ENCODE measurements at places on chromosomes 12 and 14. TPM values are rescaled to one million over a fixed set of nuclear protein-coding genes. Genes with fewer than 3 reads are reported as not detected.

The KCNH3 gene
- 0.24 TPM for total RNA-seq

The LRP1-AS gene
- not detected for total RNA-seq

The KIF5A gene
- 22.8 TPM for total RNA-seq

The IGFBP6 gene
- 13.7 TPM for total RNA-seq

The KRT73 gene
- not detected for total RNA-seq

The EML5 gene
- 0.55 TPM for total RNA-seq

The SLC17A8 gene
- 0.11 TPM for total RNA-seq

The TRIM9 gene
- total RNA-seq = 5.4 TPM

The TPPP2 gene
- not detected for total RNA-seq

The B4GALNT3 gene
- total RNA-seq = 20.3 TPM

The RNU4-1 gene
- total RNA-seq = 1,786 TPM

The CLEC6A gene
- not detected for total RNA-seq

The FGFR1OP2 gene
- total RNA-seq = 34.4 TPM

The TMEM132D gene
- 10.1 TPM for total RNA-seq

DNA sequence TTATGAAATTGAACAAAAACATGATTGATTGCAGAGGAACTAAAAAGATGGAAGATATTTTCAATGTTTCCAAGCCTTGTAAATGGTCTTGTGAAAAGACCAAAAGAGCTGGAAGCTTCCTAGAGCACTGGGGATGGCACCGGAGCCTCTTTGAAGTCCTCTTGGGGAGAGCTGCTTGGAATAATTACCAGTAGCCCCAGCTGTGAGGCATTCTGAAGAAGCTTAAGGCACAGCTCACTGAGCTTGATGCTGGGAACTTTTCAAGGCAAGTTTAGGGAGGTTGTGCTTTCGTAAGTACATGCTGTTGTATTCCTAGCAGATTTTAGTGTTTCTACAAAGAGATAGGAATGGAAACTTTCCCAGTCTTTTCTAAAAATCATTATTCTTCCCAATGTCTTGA, 13.9 kb downstream of the PDZRN4 start:
- no peak for DNase-seq

GRCh38 chr12:26298785-26299621, 103.6 kb downstream of the SSPN start:
- DNase-seq = no peak

GRCh38 chr14:37197421-37198272, at the start of gene MIPOL1:
TSS of gene MIPOL1 (plus strand) at chr14:37197937. CDS start at chr14:37247889, 49,952 bp downstream.
- peak; percentile 25 for DNase-seq

GRCh38 chr14:36807727-36808126, 146.1 kb downstream of the PAX9 start:
- DNase-seq = no peak

DNA sequence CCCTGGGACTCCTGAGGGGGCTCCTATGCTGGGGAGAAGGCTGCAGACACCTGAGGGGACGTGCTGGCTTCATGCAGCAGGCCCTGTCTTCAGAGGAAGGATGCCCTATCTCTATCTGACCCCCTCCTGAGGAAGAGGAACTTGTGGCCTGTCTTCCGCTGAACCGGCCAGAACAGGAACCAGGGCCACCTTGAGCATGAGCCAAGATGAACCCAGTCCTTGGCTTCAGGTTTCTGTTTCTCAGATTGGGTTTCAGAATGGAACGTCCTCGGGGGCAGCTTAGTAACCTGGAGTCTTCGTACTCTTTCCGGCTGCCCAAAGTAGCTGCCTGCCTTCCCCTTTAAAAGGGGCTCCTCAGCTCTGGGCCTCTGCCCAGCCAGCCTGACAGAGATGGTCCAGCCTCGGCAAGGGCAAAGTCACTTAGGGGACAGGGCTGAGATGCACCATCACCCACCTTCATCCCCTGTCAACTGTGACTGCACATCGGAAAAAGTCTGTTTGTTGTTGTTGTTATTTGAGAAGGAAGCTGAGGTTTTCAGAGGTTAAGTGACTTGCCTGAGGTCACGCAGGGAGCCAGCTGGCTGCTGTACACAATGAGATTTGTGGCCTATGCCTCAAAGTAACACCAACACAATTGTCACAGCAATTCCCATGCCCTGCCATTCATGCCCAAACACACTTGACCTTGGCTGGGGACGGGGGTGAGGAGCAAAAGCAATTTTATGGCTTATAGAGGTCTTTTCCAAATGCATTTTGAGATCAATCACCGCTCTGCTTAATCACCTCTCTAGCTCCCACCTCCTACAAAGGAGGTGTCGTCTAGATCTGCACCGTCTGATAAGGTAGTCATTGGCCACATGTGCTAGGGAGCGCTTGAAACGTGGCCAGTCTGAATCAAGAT, 13.4 kb downstream of the ASB2 start:
- DNase-seq = no peak

GRCh38 chr14:90674716-90675115, 141.5 kb downstream of the TTC7B start:
- no peak for DNase-seq

DNA sequence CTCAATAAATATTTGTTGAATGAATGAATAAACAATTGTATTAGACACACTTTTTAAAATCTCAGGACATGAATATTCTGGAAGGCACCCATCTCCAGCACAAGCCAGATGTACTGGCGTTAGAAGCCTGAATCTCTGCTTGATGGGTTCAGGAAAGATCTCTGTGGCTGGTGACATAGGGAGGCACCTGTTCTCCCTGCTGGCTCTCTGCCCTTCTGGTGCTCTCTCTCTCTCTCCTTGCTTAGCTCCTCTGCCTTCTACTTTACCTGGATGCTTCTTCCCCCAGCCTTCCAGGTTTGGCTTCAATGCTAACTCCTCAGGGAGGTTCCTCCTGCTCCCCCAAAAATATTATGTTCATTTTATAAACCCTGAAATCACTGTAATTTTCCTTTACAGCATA, 1.5 kb downstream of the CYP46A1 start:
- DNase-seq = no peak

DNA sequence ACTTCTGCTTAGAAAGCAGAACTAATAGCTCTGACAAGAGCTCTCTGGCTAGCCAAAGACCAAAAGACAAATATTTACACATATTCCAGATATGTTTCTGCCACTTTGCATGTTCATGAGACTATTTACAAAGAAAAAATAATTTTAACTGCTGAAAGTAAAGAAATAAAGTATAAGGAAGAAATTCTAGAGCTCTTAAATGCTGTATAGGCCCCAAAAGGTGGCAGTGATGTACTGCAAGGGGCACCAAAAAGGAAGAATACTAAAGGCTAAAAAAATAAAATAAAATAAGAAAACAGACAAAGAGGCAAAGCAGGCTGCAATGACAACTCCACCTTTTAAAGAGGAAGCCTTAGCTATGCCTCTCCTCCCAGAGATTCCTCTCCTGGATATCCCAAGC, 23.0 kb downstream of the KLRK1 start:
- DNase-seq = no peak

- DNase-seq = no peak
These were observed 115.9 kb downstream of the UNC79 start for GRCh38 chr14:93546642-93547041.

GRCh38 chr14:55317542-55318306, 46.5 kb downstream of the FBXO34 start:
- no peak for DNase-seq

- DNase-seq = no peak
These were observed 1.7 kb upstream of the GPR68 start for GRCh38 chr14:91246051-91246852.

GRCh38 chr12:131101703-131102492, 148.2 kb downstream of the ADGRD1 start:
- DNase-seq = no peak

DNA sequence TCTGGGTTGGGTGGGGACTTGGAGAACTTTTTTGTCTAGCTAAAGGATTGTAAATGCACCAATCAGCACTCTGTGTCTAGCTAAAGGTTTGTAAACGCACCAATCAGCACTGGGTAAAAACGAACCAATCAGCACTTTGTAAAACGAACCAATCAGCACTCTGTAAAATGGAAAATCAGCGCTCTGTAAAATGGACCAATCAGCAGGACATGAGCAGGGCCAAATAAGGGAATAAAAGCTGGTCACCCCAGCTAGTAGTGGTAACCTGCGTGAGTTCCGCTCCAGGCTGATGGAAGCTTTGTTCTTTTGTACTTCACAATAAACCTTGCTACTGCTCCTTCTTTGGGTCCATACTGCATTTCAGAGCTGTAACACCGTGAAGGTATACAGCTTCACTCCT, 1.7 kb upstream of the ACOT2 start:
- no peak for DNase-seq

- no peak for DNase-seq
These were observed 1257.5 kb downstream of the FSCB start for GRCh38 chr14:43249591-43249990.

GRCh38 chr14:105026033-105026785, 5.3 kb upstream of the CDCA4 start:
- no peak for DNase-seq

GRCh38 chr12:70576341-70577282, 60.6 kb downstream of the PTPRB start:
- DNase-seq = no peak

- DNase-seq = no peak
These were observed 1581.3 kb upstream of the TMEM132C start for GRCh38 chr12:126685636-126686035.

DNA sequence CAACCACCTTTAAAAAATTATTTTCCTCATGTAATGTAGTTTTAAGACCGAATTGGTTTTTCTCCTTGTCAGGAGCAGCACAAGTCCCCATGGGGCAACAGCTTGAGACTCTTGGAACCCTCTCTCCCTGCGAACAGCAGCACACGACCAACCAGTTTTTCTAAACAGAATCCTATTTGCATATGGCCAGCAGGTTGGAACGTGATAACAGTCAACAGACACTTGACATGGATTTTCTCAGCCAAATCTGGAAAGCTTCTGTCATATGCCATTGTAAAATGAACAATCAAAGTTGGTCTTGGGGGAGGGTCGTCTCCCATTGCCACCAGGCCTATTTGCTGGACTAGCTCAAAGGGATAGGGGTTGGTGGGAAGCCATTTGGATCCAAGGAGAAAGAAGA, 1915.0 kb upstream of the FLRT2 start:
- no peak for DNase-seq

- DNase-seq = no peak
These were observed 151.9 kb downstream of the GXYLT1 start for GRCh38 chr12:41992692-41993215.

GRCh38 chr14:77709412-77709811, 1.5 kb downstream of the SLIRP start:
- DNase-seq = no peak

GRCh38 chr14:56118611-56119181, 485 bp downstream of the PELI2 start:
- no peak for DNase-seq

DNA sequence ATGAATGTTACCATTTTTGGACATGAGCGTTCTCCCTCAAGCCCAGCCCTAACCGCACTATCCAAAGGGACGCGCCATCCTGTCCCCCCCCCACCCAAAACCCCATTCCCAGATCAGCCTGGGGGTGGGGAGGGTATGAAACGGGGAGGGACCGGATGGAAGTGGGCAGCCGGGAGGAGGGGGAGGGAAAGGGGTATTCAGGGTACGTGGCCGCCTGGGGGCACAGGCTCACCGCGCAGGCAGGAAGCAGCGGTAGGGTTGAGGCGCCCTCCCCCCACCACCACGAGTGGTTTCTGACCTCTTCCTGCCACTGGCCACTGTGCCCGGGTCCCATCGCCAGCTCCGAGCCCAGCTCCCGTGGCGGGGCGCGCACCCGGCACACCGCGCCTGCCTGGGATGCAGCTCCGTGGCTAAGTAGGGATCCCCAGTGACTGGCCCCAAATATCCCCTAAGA, 1.4 kb downstream of the ACTN1 start:
- peak; percentile 65 for DNase-seq

GRCh38 chr14:38357557-38357956, 101.7 kb upstream of the CLEC14A start:
- no peak for DNase-seq

DNA sequence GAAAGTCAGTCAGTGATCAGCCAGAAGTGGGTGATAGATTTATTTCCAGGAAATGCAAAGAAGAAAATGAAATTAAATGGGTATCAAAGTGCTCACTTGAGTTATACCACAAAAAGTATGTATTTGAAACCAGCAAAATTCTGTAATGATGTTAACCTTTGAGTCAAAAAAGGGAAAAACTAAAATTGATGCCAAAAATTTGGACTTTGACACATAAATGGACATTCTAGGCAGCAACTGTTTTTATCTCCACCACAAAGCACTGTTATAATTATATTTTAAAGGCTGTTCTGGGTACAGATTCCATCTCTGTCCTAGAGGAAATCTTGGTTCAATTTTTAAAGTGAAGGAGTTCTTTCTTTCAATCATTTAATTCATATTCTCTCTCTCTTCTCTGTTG, 31.7 kb upstream of the KCNJ8 start:
- DNase-seq = no peak

- no peak for DNase-seq
These were observed 1.8 kb downstream of the GALNT6 start for GRCh38 chr12:51389302-51389999.

DNA sequence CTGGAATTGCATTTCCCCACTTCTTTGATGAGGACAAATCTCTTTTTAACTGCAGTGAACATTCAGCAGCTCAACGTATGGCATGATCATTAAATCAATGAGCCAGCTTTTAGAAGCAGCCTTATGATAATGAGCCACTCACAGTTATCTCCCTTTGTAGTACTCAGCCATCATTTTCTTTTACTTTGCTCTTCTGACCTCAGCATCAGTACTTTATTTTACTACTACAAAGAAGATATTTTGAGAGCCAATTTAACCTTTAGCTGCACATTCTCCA, 250.0 kb upstream of the CLEC14A start:
- no peak for DNase-seq

GRCh38 chr12:5643266-5643665, 211.4 kb downstream of the NTF3 start:
- DNase-seq = no peak

- no peak for DNase-seq
These were observed 109.5 kb upstream of the NCOR2 start for GRCh38 chr12:124676714-124677462.

- no peak for DNase-seq
These were observed 14.0 kb upstream of the MUCL1 start for GRCh38 chr12:54840244-54840865.

- DNase-seq = no peak
These were observed 98.4 kb downstream of the PPP2R5C start for GRCh38 chr14:101859958-101860357.

- DNase-seq = no peak
These were observed 49.4 kb upstream of the RERG start for GRCh38 chr12:15270591-15270990.

DNA sequence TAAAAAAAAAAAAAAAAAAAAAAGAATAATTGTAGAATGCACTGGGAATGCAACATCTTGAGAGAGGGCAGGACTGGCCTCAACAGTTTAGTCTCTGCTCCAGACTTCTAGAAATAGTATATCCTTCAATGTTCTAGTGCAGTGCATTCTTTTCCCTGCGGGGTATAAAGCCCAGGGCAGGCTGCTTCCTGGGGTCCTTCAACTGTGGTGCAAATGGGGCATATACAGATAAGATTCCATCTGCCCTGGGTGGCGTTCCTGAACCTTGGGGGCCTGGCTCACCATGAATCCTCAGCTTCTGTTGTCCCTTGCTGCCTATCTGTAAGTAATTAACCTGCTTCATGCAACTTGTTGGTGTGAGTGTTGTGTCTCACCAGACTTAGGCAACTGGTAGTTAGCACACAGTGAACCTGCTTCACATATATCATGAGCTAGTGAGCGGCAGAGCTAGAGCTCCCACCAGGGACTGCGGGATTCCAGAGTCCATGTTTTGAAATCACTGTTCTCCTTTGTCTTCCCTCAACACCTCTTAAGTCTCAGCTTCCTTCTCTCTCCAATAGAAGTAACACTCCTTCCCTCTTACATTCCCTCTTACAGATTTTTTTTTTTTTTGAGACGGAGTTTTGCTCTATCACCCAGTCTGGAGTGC, 177.6 kb downstream of the SUDS3 start:
- DNase-seq = no peak

Data from H1 (cell line).